ENCODE measurements at places on chromosomes 6 and 20.

DNA sequence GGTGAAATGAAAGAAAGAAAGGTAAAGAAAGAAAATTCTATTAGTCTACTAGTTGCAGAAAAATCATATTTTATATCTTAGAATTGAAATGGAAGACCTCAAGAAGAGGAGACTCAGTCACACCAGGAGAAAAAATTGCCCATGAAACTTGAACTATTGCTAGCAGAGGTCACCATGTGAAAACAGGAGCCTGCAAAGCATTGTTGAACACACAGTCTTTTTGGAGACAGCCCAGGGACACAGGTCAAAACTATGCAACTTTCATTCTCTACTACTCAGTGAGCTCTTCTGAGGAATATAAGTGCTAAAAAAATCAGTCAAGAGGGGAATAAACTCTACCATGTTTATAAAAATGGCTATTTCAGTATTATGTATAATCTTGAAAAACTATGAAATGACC is 89.8 kb upstream of the TENT5A start:
- peak; percentile 11 for DNase-seq

GRCh38 chr6:161242779-161243693 is 30.8 kb downstream of the AGPAT4 start:
- peak; percentile 26 for DNase-seq

DNA sequence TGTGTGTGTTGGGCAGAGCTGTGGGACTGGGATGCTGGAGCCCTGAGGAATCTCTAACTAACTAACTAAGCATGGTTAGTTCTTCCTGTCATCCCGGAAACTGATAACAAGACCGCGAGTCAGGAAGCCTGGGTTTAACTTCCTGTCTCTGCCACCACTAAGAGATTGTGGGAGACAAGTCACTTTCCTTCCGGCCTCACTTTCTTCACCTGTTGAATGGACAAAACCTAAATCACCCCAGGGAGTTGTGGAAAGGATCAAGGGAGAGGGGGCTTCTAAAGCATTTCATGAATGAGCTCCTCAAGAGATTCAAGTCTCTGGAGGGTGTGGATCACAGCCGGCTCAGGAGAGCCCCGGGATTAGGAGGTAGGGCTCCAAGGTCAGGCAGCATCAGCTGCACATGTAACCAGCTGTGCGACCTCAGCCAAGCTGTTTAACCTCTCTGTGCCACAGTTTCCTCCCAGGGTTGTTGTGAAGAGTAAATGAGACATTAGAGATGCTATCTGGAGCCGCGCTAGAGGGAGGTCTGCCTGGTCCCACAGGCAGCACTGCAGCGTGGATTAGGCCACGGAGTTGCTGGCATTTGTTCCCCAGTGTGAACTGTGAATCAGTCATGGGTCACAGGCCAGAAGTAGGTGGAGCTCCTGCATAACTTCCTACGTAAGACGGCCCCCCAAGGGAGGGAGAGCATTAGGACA is 105.1 kb downstream of the TOX2 start:
- DNase-seq, result peak; percentile 40

DNA sequence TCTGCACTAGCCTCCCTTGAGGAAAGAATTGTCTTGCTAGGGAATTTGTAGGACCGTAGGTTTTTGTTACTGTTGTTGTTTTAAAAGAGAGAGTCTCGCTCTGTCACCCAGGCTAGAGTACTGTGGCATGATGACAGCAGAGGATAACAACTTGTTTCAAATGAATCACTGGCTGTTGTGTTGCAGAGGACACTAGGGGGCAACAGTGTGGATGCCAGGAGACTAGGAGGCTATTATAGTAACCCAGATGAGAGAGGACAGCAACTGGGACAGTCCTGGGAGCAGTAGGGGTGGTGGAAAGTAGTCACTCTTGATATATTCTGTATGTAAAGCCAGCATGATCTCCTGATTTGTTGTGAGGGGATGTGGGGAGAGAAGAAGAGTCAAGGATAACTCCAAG is 41.8 kb upstream of the LAMA4 start:
- peak; percentile 59 for DNase-seq

DNA sequence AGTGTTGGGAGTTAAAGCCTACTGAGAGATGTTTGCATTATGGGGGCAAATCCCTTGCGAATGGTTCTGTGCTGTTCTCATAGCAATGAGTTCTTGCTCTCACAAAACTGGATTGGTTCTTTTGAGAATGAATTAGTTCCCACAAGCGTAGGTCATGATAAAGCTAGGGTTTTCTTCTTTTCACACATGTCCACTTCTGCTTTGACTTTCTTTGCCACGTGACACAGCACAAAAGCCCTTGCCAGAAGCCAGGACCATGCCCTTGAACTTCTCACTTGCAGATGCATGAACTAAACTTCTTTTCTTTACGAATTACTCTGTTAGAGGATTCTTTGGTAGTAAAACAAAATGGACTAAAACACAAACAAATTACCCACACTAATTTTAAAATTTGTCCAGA is 922.8 kb downstream of the EPHA7 start:
- DNase-seq, result no peak

DNA sequence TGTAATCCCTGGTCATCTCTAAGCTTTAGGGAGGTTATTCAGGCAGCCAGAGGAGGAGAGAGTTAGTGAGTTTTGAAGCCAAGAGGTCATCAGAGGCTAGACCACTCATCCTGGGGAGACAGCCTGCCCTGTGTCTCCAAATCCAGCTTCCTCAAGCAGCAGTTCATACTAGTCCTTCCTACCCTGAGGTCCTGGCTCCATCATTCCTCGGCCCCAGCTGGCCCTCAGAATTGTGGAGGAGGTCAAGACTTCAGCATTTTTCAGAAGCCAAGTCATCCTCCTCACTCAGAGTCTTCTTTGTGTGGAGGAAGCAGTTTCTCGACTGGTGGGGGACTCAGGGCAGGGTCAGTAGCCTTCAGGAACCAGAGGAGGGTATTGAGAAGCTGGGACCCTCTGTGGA is 12.4 kb upstream of the KIAA1755 start:
- peak; percentile 62 for DNase-seq

DNA sequence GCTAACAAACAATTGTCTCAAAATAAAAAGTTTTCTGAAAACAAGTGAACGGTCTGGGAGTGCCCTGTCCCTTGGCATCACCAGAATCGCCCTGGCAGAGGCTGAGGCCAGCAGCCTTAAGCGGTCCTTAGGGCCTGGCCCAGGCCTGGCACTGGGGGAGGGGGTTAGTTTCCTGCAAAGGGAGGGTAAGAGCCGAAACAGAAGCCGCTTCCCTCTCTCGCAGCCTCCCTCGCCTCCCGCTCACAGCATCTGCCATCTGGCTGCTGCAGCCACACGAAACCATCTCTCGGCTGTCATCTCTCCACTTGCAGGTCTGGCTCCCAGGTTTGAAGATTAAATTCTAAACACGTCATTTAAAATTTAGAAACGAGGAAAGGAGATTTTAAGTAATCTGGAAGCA is 31.5 kb downstream of the PMEPA1 start:
- DNase-seq, result no peak

GRCh38 chr20:62321521-62321948 is 18.7 kb downstream of the ADRM1 start:
- no peak for DNase-seq

DNA sequence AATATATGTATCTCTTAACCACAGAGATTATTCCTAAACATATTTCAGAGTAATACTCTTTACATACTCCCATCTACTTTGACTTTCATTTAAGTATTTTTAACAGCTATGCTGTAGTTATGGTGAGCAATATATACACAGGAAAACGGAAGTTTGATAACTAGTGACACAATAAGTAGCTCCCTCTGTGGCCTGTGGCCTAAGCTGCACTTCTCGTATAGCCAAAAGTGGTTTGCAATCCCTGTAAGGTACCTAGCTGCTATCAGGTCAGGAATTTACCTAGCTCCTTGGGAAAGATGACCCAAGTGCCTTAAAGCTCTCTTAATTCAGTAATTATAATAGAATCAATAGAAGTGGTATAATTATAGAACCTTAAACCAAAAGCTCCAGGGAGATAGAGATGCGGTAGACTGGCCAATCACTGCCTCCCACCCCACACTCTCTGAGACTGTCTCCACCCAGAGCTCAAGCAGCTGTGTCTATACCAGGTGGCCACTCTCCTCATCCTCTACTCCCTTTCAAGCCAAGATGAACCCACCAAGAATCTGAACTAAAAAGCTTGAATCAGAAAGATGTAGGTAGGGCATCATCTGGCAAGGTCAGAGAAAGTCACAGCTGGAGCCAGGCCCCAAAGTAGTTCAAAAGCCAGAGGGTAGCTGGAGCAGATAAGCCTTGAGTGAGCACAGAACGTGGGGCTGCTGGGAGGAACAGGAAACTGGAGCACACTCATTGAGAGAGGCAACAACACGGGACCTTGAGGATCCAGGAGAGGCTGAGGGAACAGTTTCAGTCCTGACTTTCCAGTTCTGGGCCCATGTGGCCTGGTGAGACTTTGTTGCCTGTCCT is 84.9 kb upstream of the ASF1A start:
- DNase-seq, result peak; percentile 39

GRCh38 chr6:98657764-98658163 is 176.6 kb upstream of the POU3F2 start:
- DNase-seq, result peak; percentile 53

- no peak for DNase-seq
These were observed 371.0 kb upstream of the CHD6 start for GRCh38 chr20:41989039-41989679.

GRCh38 chr6:132974122-132974521 is 159.8 kb downstream of the RPS12 start:
- DNase-seq, result no peak

DNA sequence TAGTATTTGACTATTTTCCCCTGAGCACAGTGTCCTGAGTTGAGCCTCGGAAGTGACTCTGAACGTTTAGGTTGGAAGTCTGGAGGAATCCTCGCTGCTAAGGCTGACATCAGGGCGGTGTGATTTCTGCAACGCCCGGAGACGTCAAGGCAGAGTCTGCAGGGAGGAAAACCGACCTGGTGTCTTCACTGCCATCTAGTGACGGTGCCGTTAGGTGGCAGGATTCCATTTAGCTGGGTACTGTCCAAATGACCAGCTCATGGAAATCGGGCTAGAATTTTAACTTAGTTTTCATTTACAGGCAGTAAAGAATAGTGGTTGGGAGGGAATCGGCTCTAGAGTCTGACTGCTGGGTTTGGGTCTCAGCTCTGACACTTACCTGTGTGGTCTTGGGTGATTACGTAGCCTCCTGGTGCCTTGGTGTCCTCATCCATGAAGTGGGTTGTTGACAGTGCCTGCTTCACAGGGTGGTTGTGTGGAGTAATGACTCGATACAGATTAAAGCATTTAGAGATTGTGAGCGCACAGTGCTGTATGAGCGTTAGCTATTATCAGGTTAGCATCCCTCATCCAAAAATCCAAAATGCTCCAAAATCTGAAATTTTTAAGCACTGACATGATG is 35.0 kb downstream of the FOXF2 start:
- DNase-seq, result peak; percentile 59

DNA sequence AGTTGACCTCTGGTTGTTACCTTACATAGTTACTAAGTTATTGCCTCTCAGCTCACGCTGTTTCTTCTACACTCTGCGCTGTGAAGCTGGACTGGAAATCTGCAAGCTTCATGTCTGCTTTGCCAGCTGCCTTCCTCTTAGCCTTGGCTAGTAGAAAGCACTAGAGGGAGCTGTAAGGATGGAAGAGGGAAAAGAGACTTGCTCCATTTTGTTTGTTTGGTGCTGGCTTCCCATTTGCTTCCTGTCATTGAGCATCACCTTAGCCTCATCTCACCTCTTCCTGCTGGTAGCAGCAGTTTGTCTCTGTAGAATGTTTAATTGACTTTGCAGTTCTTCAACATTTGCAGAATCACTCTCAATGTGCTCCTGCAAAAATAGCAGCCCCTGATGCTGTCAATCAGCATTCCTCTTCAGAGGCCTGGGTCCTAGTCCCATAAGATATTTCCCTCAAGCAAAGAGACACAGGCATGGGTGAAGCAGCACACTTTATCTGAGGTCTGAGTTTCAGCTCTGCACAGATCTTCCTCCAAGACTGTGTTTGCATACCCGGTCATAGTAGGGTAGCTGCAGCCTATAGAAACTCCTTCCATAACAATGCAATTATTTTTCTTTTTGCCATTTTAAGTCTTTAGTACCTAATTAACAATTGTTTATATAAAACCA is 302.2 kb upstream of the EPHA7 start:
- peak; percentile 54 for DNase-seq

- no peak for DNase-seq
These were observed 123.7 kb upstream of the BTN3A2 start for GRCh38 chr6:26241033-26241895.

DNA sequence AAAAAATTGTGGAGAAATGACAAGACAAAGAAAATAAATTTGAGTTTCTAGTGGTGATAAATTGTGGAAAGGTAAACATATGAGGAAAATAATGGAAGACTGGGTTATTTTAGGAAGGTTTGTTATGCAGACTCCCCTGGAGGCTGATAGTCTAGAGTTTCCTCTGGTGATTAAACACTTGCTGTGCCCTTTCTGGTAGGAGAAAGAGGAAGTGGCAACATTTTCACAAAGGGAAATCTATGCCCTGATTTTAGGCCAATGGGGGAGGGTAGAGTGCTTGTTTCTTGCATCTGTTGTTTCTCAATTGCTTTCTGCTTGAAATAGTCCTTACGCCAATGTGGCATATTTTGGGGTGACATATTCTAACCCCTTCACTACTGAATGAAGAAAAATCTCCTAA is 129.1 kb upstream of the DOK5 start:
- no peak for DNase-seq

DNA sequence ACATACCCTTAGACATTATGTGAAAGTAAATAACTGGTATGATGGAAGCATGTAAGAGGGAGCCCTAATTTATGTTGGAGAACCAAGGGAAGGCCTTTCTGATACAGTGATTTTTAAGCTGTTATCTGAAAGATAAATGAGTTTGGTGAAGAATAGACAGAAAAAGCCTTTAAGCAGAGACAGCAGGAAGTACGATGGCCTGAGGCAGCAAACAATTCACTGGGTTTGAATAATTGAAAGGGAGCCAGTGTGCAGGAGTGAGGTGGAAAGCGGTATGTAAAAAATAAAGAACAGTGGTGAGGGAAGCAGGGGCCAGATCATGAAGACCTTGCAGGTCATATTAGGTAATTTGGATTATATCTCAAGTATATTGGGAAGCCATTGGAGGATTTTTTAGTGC is 4.1 kb upstream of the RAB23 start:
- DNase-seq, result no peak

DNA sequence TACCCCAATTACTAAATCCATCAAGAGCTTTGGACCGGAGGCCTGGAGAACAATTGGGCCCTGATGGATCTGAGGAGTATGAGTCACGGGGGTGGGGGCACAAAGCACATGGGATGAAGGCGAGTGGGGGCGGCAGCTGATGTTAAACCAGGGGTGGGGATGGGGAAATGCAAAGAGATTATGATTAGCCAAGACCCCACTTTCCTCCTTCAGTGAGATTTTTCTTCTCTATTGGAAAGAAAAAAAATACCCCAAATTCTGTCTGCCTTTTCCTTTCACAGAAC is 57.9 kb downstream of the ARHGAP40 start:
- DNase-seq, result no peak

GRCh38 chr20:49405062-49405683 is 77.3 kb downstream of the KCNB1 start:
- DNase-seq, result no peak

GRCh38 chr20:48035961-48036731 is 250.9 kb upstream of the SULF2 start:
- no peak for DNase-seq

- no peak for DNase-seq
These were observed 21.0 kb downstream of the CST7 start for GRCh38 chr20:24970030-24970553.

- DNase-seq, result peak; percentile 65
These were observed 109.4 kb upstream of the CCN2 start for GRCh38 chr6:132060591-132060990.

GRCh38 chr6:148203970-148204369 is 138.7 kb upstream of the SASH1 start:
- peak; percentile 41 for DNase-seq

GRCh38 chr6:69379518-69379917 is 417.3 kb downstream of the LMBRD1 start:
- DNase-seq, result no peak

- no peak for DNase-seq
These were observed 47.7 kb downstream of the UBE2V1 start for GRCh38 chr20:50065325-50065615.

All from fibroblast of pulmonary artery (primary cell).